ENCODE measurements at places on chromosomes 2 and 18.

DNA sequence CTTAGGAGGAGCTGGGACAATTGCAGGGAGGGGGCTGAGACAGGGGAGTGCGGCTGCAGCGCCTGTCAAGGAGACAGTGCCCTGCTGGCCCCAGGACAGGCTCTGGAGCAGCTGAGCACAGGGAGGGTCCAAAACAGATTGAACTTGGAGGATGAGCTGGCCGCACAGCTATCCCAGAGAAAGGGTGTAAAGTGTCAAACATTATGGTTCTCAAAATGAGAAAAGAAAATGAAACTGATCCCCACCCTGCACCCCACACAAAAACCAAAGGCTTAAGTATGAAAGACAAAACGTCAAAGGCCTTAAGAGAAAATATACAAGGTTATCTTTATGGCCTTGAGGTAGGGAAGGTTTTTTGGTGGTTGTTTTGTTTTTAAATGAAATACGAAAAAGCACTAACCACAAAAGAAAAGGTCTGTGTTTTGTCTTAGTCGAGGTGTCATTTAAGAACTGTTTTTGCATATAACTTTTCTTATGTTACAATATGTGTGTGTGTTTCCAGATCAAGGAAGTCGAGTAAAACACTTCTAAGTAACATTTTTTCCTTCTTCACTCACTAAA is 111.8 kb downstream of the HDAC4 start:
- DNase-seq: no peak

DNA sequence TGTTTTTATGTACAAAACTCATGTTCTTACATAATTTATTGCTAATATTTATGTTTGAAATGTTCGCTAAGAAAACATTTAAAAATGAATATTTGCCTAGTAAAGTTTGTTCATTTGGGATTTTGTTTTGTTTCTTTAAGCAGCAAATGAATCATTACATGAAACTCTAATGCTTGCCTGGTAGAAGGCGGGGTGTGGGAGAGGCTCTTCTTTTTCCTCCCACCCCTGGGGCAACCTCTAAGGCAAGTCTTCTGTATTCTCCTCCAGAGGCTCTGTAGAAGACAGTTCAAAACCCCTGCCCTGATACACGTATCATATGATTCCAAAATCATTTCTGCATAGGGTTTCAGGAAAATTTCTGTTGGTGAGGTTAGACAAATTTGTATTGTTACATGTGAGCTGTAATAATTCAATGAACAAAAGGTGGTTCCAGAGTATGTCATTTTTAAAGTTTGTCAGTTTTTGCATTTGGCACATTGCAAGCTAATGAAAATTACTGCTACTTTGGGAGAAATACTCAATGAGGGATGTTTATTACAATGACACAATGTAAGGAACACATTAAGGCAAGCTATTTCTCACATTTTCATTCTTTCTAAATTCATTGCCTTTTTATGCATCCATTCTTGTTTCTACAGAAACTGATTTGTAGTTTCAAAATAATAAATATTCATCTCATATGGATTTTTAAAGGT is 302.3 kb upstream of the UBE2E3 start:
- no peak for DNase-seq

GRCh38 chr2:216866515-216867095 is 6.7 kb upstream of the TNP1 start:
- DNase-seq: no peak

DNA sequence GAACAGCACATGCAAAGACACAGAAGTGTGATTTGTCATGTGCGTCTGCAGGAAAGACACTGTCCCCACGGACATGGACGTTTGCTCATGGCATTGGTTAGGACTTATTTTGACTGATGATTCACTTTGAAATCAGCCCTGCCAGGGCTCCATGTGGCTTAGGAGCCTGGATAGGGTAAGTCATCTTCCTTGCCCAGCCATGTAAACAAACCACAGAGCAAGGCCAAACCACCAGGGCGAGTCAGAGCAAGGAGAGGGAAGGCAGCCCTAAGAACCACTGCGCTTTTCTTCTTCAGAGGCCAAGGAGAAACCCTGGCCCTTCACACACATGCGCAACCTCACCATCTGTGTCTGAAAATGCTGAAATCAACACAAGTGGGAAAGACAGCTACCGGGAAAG is 88.8 kb downstream of the GFPT1 start:
- DNase-seq: no peak

- DNase-seq: no peak
These were observed 79.1 kb upstream of the KCNH7 start for GRCh38 chr2:162917626-162918025.

DNA sequence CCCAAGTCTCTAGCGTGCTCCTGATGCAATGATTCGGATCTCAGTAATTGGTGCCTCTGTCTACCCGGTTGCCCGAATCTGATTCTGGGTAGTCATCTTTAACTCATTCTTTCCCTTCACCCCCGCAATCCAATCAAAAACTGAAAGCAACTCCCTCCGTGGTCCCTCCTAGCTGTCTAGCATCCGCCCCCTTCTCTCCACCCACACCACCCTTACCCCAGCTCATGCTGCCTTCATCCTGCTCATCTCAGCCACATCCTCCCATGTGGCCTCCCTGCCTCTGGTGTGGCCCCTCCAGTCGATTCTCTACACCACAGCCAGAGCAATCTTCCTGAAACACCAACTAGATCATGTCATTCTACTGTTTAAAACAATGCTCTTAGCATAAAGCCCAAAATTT is 62.3 kb downstream of the TTC32 start:
- no peak for DNase-seq

Data from ELF-1 (cell line).